ENCODE measurements at places on chromosomes 6 and 20.
A peak's percentile ranks its signal among the peaks of the same experiment; 100 is the strongest.

DNA sequence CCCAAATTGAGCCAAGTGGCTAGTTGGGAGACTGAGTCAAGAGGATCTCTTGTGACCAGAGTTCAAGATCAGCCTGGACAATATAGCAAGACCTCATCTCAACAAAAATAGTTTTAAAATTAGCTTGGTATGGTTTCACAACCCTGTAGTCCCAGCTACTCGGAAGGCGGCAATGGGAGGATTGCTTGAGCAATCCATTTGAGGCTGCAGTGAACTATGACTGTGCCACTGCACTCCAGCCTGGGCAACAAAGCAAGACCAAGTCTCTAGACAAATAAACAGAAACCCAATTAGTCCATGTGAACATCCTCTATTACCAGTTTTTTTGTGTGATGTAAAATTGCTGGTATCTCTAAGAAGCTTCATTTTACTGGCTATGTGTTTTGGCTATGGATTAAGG lies 106.2 kb downstream of the TULP4 start:
- H3K4me1 ChIP-seq = no peaks in the 10 kb centered on the region
- no peaks in the 10 kb centered on the region for H3K27me3 ChIP-seq
- H3K4me3 ChIP-seq = no peak overlapping the region
- no peak overlapping the region for H3K27ac ChIP-seq
- H3K36me3 ChIP-seq = peaks cover 33% of the 10 kb centered on the region
- no peak for DNase-seq

GRCh38 chr6:25337431-25337830 lies 58.3 kb downstream of the CARMIL1 start:
- DNase-seq = no peak
- H3K4me1 ChIP-seq = peaks cover 13% of the 10 kb centered on the region
- H3K27ac ChIP-seq = peak overlapping the region; percentile 7
- H3K27me3 ChIP-seq = no peaks in the 10 kb centered on the region

- no peaks in the 10 kb centered on the region for H3K36me3 ChIP-seq
- H3K27ac ChIP-seq = no peak overlapping the region
- no peak for DNase-seq
- H3K27me3 ChIP-seq = no peaks in the 10 kb centered on the region
- no peak overlapping the region for H3K4me3 ChIP-seq
These were observed 736.1 kb downstream of the DOK5 start for GRCh38 chr20:55211481-55211880.

GRCh38 chr20:19090332-19090731 lies 122.1 kb upstream of the SLC24A3 start:
- no peaks in the 10 kb centered on the region for H3K4me1 ChIP-seq
- no peak overlapping the region for H3K27ac ChIP-seq
- H3K36me3 ChIP-seq = no peaks in the 10 kb centered on the region
- H3K4me3 ChIP-seq = no peak overlapping the region
- no peak for DNase-seq

All from type B pancreatic cell (in vitro differentiated cells).